GM19239 (cell line): ENCODE measurements at places on chromosomes 3 and 15.

DNA sequence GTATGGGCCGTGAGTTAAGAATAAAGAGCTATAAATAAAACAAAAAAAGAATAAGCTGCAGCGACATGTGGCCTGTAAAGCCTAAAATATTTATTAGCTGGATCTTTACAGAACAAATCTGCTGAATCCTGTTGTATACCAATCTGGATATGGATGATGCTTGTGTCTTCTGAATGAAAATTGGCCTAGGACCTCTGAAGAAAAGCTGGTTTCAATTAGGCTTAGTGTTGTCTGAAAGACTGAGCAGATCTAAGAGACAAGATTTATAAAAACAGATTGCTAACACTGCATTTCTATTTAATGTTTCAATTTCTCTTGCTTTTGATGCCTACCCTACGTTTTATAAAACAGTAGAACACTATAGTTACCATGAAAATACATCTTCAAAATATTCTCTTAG, 57.9 kb downstream of the ST3GAL6 start:
- DNase-seq = no peak

- no peak for DNase-seq
Observed at GRCh38 chr3:124269619-124270018, 277.7 kb upstream of the ROPN1 start.

- no peak for DNase-seq
Observed at GRCh38 chr15:68415061-68415460, 16.9 kb downstream of the ITGA11 start.

DNA sequence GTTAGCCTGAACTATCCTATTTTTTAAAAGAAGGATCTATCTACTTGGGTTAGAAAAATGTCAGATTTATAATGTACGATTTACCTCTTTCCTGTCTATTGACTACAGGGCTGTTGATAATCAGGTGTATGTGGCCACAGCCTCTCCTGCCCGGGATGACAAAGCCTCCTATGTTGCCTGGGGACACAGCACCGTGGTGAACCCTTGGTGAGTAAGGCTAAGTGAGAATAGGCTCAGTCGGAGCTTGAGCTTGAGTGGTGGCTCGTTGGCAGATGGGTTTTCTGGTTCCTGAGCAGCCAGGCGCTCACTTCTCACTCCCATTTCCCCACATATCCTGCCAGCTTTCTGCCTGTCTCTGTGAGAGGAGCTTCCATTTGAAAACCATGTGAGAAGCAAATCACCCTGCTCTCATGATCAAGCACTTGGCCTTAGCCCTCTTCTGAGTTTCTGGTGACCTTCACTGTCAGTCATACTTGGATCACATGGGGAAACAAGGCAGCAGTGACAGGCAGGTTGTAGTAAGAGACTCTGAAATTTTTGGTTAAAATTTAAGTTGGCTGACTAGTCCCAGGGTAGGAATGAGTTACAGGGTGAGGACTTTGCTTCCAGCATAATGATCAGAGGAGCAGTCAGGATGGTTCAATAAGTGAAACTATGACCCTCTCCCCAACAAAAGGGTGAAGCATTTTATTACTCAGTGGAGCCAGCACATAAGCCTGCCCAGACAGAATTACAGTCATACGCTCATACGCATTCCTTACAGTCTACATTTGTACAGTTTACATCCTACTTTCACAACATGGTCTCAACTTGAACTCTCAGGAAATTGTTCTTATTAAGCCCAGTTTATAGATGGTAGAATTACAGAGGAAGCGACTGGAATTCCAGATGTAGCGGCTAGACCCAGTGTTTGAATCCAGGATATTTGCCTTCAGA, 18.0 kb downstream of the NIT2 start:
- DNase-seq = no peak

DNA sequence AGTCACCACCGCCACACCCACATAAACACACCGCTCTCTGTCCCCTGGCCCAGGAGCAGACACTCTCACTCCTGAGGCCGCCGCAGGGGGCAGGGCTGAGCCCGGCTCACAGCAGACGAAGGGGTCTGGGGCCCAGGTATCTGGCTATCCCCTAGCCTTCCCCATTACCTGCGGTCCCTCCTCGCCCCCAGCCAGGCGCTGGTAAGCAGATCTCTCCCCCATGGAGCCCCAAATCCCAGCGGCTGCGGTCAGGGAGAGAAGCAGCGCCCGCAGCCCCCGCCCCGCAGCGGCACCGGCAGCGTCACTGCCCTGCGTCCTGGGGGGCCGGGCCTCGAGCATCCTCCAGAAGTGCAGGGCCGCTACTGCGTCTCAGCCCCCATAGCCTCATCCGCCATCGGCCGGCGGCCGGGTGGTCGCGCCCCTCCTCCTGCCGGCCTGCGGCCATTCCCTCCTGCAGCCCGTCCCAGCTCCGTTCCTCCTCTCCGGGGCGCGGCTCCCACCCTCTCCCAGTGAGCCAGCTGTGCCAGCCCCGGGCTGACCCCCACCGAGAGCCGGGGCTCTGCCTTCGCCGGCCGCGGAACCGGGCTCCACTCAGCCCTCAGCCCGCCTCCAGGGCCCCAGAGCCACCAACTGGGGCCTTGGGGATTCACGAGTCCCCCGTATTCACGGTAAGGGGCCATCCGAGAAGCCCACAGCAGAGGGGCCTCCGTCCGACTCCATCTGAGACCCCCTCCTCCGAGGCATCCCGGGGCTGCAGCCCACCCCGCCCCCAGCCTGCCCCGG, 13.1 kb downstream of the TNK2 start:
- peak; percentile 77 for DNase-seq

DNA sequence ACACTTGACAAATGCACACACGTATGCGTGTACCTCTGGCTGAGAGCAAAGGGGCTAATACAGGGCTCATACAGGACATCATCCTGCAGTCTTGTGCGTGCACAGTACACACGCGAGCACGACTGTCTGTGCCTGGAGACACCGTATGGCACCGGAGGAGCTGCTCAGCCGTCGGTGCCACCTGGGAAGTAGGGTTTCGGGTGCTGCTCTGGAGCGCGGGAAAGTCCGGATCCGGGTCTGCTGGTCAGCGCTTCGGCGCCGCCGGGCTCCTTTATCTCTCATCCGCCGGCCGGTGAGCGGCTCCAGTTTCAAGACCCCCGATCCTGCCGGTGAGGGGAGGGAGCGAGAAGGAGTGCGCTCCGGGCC, 9.3 kb downstream of the FOXL2 start:
- DNase-seq = no peak

- DNase-seq = no peak
Observed at GRCh38 chr15:49814709-49815108, 193.9 kb downstream of the DTWD1 start.

DNA sequence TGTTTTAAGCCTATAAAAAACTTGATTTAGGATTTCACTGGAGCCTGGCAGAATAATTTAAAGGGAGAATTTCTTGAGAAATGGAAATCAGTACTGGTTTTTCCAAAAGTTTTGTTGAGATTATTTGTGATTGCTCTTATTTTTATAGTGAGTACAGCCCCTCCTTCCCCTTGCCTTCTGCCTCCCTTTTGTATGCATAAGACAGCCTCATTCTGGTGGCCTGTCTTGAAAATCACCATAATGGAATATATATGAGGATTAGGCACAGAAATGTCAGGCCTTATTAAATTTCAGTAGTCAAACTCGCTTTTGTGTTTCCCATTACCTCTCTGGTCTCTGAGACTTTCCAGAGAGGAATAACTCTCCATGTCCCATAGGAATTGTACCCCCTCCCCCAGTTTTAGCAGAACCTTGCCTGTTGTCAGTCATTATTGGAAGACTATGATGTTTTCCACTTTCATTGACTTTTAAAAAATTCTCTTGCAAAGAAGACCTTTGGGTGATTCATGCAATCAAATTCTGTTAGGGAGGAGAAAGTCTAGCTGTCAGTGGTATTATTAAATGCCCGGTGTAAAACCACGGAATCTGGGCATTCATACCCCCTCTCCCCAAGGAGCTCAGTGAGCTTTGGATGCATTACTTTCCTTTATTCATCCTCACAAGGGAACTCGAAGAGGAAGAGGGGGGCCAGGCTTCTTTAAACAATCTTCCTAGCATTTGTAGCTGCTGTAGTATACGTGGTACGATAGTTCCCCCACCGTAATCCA, 171.6 kb upstream of the TSC22D2 start:
- no peak for DNase-seq

DNA sequence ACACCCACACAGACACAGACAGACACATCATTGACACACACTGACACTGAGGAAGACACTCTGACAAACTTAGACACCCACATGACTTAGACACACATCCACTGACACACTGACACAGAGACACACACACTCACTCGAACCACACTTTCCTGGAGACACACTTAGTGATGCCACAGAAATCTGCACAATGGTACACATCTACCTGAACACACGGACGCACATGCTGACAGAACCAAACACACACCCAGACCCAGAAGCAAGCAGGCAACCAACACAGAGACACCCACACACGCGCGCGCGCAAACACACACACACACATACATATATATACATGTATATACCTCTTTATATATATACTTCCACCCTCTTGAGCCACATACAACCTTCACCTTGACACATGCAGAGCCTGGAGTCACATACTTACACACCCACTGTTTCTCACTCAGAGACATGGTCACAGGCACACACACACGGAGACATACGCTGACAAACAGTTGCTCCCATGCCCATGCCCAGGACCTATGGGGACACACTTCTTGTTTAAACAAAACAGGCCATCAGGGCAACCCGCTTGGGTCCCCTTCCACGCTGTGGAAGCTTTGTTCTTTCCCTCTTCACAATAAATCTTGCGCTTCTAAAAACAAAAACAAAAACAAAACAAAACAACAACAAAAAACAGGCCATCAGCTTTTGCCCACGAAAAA, 913 bp upstream of the SCN5A start:
- no peak for DNase-seq

DNA sequence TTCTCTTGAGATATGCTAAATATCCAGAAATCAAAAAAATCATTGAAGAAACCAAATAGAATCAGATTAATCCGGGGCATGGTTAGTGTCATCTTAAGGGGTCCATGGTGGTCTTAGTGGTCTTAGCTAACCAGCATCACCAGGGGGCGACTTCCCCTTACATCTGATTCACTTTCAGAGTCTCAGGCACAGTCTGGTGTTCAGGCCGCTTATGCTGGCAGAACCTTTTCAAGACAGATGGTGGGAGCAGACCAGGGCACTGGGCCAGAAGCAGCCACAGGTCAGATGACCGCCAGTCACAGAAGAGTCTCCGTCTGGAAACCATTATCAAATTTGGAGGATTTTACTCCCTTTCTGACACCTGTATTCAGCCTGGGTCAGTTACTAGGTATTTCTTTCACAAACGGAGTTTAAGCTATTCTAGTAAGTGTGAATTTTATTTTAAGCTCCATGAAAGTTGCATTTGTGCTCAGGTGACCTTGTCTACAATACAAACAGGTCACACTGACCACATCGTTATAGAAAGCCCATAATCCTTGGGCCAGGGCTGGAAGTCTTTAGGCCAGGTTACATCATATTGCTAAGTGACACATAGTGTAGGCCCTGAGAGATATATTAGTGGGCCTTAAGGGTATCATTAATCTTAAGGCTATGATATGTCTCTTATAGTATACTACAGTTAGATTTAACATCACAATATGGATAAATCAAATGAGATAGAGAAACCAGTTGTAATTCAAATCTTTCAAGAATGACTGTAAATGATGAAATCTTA, 365.5 kb downstream of the GBE1 start:
- DNase-seq = no peak

DNA sequence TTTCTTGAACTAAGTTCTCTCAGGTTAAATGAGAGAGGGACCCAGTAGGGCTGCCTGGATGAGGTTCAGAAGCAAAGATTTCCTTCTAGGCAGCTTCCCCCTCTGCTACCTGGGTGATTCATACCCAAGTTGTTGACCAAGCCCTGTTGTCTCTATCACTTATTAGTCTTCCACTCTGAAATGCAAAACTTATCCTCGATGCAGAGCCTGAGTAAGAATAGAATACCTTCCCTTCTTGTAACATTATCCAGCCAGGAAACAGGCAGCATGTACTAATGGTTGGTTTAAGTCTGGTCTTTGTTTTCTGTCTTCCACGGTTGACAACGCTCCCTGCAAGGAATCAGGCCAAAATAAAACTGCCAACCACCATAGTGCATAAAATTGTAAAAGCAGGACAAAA, 377.3 kb downstream of the MECOM start:
- no peak for DNase-seq

DNA sequence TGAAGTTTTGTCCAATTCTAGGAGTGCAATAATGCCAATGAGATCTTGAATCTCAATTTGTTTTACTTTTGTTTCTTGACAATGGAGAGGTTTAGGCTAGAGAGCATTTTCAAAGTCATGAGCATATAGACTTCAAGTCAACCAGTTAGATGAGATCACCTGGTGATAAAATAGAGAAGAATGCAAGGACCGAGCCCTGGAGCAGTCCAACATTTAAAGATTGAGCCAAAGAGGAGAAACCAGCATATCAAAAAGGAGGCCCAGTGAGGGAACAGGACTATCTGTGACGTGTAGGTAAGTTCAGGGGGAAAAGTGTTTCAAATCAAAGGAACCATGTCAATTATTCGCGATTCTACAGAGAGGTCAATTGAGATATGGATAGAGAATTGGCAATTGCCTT, 1.7 kb upstream of the PIAS1 start:
- DNase-seq = no peak

GRCh38 chr3:156535798-156536197, 19.1 kb downstream of the SSR3 start:
- no peak for DNase-seq

DNA sequence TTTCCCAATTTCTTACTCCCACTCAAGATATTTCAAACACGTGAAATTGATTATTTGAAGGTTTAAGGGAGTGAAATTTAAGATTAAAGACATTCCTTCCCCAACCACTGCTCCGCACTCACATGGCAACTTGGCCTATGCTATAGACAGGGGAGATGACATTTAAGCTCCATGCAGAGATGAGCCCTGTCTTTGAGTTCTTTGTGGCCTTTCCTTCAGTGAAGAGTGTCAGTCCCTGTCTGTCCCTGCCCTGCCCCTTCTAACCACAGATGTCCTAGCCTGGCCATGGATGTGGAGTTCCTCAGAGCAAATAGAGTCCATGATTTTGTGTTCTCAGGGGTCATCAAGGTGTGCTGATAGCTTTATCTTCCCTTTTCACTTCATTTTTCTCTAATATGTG, 29.4 kb upstream of the THBS1 start:
- no peak for DNase-seq

DNA sequence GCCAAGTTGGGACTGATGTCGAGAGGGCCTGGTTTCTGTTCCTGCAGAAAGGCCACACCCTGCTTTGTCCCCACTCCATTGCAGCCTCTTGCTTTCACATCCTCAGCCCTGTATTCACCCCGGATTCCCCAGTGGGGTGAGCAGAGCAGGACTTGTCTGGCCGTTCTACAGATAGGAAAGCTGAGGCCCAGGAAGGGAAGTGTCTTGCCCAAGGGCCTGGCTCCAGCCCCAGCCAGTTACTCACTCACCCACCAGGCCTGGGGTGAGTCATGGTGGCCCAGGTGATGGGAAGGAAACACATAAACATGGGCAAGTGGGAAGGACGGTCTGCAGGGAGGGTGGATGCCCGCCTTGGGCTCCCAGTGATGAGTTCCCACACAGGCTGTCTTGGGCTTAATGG, 6.1 kb upstream of the DUSP7 start:
- DNase-seq = peak; percentile 44

GRCh38 chr15:36707884-36708435, 128.5 kb downstream of the CDIN1 start:
- DNase-seq = no peak

GRCh38 chr3:154078672-154079071, 42.5 kb upstream of the ARHGEF26 start:
- DNase-seq = no peak

GRCh38 chr3:61985020-61985419, 388.3 kb downstream of the FEZF2 start:
- DNase-seq = no peak

GRCh38 chr15:63968700-63969099, 77.6 kb downstream of the DAPK2 start:
- DNase-seq = no peak
